Non-pigmented ciliary epithelial cell (primary cell): ENCODE measurements at places on chromosomes 7 and 10.

GRCh38 chr10:31187607-31188210 lies 131.3 kb upstream of the ZEB1 start:
- DNase-seq: no peak

- no peak for DNase-seq
These were observed 66.2 kb downstream of the VPS41 start for GRCh38 chr7:38842746-38843145.

GRCh38 chr10:89278034-89278535 lies 23.8 kb upstream of the IFIT2 start:
- peak; percentile 94 for DNase-seq

GRCh38 chr7:132500727-132501440 lies 75.4 kb downstream of the PLXNA4 start:
- DNase-seq: no peak

DNA sequence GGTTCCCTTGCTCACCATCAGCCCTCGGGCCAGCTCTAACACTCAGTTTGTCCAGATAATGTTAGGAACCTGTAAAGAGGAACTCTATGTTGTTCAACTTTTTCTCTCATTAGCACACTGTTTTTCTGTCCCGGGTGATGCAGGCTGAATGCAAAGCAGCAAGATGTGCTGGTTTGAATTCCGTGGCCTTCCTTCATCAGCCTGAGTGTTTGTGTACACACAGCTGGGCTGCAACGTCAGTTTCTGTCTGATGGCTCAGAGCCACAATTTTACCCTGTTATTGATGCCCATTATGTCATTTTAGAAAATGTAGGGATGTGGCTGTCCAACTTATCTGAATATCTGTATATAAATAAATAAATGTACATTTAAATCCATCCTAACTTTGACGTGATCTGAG lies 152.0 kb downstream of the PLPP4 start:
- no peak for DNase-seq

DNA sequence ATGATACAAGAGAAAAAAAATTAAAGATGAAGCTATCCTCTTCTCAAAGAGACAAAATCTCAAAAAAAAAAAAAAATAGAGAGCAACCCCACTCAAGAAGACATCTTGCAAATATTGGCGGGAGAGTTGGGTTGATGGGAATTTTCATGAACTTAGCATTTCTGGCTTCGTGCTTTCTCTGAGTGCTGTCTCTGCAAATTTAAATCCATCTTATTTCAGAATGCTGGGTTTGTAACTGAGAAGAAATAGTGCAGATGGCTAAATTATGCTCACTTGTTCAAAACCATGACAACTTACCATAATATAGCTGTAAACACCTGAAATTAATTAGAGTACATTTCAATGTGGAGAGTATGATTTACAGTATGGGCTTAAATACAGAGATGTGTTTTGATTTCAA lies 484.8 kb upstream of the CELF2 start:
- DNase-seq: no peak

- DNase-seq: no peak
These were observed 95.5 kb downstream of the TACC2 start for GRCh38 chr10:122084286-122085041.

DNA sequence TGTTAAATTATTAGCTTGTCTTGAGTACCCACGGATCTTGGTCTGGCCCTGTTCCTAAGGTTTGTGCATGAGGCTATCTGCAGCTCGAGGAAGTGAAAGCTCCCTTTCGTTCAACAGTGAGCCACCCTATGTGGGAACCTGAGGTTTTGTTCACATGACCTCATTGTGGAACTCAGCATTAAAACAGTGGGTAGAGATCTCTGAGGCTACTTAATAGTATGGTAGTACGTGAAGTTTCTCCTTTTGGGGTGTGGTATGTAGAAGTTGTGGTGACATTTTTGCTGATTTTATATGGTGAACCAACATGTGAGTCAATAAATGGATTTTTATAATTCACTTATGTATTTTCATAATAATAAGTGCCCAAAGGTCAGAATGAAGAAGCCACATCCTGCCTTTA lies 252.7 kb upstream of the FERD3L start:
- no peak for DNase-seq

DNA sequence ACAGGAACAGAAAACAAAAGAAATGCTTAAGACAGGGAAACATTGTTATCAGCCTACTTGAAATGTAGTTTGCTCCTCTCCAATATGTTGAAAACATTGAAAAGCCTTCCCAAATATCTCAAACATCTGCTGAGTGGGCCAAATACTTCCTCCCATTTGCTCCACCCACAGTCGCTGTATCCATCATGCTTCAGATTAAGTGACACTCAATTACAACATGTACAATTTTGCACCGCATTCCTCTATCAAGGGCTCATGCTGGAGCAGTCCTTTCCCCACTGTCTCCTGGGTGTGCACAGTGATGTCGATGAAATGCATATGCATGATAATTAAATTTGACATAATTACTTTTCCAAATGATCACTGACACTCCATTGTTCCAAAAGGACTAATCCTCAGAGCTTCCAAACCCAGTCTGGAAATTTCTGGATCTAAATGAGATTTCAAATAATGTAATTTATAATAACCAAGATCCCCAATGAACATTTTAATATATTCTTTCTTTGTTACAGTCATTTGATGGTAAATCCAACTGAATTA lies 604.6 kb downstream of the GRID1 start:
- DNase-seq: no peak

DNA sequence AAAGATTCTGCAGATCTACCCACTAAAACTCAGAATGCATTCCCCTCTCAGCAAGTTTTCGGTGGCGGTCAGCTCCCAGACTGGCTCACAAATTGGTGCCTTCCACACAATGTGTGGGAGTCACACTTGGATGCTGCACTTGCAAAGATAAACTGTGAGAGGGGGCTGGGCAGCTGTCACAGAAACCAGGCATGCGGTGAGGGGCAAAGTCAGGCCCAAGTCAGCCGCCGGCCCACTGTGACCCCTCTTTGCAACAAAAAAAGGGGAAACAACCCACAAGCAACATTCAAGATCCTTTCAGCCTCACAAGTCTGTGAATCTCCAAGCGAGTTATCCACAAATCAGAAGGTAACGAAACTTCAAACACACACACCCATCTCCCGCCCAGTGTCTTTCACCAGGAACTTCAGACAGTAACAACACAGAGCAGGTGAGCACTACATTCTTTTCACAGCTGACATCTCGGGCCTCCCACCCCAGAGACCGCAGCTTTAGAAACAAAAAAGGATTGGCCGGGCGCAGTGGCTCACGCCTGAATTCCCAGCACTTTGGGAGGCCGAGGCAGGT lies 32.0 kb downstream of the SNX8 start:
- DNase-seq: no peak

- no peak for DNase-seq
These were observed 123.6 kb downstream of the ZNF248 start for GRCh38 chr10:37733822-37734221.

- no peak for DNase-seq
These were observed 54.4 kb downstream of the STK17A start for GRCh38 chr7:43637114-43637806.

DNA sequence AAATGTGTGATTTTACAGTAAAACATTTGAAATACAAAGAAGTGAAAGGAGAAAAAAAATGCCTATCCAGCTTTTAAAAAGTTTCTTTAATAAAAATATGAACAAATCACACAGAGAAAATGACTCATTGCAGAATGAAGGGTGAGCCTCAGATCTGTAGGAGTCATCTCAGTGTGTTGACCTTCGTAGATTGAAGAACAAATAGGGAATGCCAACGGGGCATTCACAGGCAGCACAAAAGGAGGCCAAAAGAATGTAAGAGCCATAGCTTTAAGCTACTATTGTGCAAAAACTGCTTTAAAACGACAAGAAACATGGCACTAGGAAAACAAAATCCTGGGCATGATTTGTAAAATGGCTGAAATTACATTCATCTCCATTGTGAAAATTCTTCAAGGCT lies 782.7 kb upstream of the CELF2 start:
- no peak for DNase-seq

DNA sequence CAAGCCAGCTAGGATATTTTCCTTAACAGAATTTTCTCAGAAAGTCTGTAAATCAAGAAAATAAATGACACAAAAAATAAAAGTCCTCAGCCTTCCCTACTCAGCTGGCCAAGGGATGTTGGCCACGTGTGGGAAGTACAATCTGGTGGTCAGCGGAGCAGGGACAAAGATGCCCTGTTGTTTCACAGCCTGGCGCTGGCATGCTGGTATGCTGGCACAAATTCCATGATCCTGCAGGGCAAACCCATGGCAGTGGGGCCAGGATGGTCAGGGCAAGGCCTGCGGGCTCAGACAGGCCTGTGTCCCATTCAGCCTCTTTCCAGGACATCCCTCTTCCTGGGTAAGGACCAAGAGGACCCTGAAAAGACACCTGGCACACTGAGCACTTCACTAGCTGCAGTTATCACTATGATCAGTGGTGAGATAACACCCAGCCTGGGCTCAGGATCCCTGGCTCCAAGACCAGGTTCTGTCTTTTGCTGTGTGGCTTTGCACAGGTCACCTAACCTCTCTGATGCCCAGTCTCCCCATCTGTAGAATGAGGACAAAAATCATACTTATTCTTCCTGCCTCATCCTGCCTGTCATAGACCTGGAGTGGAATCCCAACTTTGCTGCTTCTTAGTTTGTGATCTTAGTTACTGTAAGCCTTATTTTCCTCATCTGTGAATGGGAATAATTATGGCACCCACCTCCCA lies 10.8 kb upstream of the HSPA12A start:
- DNase-seq: no peak

GRCh38 chr7:16891338-16891737 lies 9.6 kb upstream of the AGR3 start:
- DNase-seq: no peak

DNA sequence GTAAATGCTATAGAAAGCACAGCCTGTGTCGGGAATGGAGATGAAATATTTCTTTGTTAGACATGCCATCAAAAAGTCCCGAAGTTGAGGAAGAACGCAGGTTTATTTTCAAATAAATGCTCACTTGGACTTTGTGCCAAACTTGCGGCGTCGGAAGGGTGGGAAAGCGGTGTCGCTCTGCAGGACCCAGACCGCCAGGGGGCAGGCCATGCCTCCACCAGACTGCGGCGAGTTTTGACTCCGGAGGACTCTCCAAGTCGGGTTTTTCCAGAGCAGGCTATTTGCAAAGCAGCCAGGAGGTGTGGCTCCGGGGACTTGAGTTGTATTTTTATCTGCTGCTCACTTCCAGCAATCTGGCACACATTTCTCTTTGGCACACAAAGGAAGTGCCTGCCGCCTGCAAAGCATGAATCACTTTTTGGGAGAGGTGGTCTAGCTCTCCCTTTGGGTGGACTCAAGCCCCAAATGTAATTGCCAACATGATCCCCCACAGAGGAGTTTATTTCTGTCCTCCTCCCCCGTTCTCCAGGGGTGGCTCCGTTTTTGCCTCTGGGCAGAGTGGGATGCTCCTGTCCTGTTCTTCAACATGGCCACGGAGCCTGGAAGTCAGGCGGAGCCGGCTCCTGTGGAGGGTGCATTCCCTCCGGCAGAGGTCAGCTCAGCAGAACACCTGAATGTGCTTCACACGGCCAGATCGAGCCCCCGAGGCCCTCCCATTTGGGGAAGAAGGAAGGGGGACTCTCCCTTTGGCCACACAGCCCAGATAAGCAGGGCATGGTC lies 82.3 kb upstream of the GPR26 start:
- DNase-seq: peak; percentile 17

- no peak for DNase-seq
These were observed 82.7 kb downstream of the CUX1 start for GRCh38 chr7:101900103-101900502.

DNA sequence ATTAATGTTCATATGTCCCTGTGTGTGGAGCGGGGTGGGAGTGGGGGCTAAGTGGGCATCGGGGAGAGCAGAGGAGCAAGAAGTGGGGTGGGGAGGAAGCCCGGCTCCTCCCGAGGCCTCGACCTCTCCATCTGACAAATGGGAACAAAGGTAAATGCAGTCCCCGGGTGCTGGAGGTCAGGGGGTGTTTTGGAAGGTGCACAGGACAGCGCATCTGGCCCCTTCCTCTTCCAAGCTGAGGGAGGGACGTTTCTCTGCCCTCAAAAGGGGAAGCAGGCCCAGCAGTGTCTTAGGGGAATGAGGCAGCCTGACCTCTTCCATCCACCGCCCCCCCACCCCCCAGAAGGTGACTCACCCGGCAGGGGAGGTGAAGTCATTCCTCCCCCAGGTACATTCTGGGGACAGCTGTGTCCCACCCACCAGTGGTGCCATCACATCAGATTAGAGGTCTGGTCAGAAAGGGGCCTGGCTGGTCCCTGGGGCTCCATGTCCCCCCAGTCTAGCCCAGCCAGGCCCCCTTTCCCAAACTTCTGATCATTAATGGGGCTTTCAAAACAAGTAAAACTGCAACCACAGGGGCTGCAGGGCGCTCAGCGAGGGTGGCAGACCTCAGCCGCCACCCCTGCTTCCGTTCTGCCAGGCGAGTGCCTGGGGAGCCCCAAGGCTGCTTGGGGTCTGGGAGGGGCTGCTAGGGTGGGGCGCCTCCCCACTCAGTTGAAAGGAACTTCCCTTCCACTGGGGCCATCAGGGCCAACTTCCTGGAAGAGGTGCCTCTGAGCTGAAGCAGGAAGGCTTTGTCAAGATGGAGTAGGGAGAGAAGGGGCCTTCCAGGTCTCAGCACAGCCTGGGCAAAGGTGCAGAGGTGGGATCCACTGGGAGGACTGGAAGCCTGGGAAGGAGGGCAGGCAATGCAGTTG lies 10.8 kb downstream of the LFNG start:
- DNase-seq: no peak

GRCh38 chr7:15682111-15682510 lies 4.4 kb downstream of the MEOX2 start:
- no peak for DNase-seq

DNA sequence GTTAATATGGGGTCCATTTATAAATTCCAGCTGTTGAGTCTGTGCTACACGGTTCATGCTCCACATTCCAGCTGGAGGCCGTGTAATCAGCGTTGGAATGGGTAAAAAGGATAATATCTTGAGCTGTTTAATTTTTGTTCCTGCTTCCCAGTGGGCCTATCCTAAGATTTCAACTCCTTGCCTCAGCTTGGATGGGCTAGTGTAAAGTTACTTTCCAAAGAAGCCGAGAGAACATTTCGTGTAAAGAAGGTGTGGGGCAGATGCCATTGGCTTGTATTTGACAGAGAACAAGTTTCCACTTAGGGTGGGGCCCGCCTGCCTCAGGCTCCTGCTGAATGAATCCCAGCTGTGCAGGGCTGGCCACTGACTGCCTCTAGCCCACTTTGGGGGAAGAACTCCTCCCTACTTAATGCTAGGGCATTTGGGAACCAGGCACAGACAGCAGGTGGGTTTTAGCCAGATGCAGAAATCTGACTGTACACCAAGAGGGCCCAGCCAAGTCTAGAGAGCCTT lies 125.9 kb upstream of the LYZL2 start:
- DNase-seq: no peak

- no peak for DNase-seq
These were observed 26.0 kb upstream of the PLEKHA1 start for GRCh38 chr10:122348512-122348911.
